EH (cell line): ENCODE measurements at places on chromosomes 5 and 9.

GRCh38 chr5:1671351-1671750, 128.3 kb downstream of the MRPL36 start:
- no peak for DNase-seq

GRCh38 chr5:40106847-40107246, 572.9 kb upstream of the PTGER4 start:
- no peak for DNase-seq

DNA sequence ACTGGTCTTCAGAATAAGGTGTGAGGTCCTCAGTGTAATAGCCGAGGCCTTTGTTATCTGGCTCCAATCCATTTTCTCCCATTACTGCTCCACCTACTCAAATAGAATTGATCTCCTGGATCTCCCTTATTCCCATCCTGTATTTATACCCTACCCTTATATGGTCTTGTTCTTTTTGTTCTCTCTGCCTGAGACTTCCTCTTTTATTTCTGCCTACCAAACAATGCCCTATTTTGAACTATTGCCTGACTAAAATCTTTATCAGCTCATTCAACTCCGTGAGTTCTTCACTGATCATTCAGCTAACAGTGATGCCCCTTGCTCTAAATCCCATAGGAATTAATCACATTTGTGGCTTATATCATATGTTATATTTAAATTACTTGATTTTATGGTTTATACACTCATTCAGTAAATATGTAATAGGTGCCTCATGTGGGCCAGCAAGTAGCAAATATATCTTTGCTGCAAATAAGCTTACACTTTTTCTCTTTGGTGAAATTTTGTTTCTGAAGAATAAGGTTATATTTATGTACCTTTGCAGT, 417.5 kb upstream of the MEF2C start:
- no peak for DNase-seq

GRCh38 chr9:136044971-136045594, 50.0 kb downstream of the NACC2 start:
- DNase-seq = no peak

DNA sequence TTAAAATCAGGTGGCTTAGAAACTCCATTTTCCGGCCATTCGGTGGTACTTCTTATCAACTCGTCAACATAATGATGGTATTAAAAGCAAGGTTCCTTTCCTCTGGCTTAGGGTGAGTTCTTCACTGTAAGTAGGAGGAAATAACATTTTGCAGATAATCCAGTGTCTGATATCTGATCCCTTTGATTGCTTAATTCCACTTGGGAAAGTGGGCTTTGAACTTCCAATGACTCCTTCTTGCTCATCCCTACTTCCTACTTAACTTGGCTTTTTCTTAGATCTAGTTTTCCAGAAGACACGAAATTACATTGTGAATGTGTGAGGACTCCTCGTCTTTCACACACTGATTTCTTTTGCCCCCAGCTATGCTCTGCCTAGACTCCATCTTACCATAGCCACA, 31.5 kb downstream of the DDX31 start:
- DNase-seq = peak; percentile 36

DNA sequence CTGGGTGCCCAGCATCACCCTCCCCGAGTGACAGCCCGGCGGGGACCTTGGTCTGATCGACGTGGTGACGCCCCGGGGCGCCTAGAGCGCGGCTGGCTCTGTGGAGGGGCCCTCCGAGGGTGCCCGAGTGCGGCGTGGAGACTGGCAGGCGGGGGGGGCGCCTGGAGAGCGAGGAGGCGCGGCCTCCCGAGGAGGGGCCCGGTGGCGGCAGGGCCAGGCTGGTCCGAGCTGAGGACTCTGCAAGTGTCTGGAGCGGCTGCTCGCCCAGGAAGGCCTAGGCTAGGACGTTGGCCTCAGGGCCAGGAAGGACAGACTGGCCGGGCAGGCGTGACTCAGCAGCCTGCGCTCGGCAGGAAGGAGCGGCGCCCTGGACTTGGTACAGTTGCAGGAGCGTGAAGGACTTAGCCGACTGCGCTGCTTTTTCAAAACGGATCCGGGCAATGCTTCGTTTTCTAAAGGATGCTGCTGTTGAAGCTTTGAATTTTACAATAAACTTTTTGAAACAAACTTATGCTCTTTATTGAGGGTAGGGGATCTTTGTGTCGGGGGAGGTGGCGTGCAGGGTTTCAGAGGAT, 1.3 kb downstream of the GADD45G start:
- DNase-seq = peak; percentile 83

- no peak for DNase-seq
Observed at GRCh38 chr5:43315263-43315662, 2.1 kb upstream of the HMGCS1 start.

- no peak for DNase-seq
Observed at GRCh38 chr5:24391816-24392215, 253.0 kb downstream of the CDH10 start.

DNA sequence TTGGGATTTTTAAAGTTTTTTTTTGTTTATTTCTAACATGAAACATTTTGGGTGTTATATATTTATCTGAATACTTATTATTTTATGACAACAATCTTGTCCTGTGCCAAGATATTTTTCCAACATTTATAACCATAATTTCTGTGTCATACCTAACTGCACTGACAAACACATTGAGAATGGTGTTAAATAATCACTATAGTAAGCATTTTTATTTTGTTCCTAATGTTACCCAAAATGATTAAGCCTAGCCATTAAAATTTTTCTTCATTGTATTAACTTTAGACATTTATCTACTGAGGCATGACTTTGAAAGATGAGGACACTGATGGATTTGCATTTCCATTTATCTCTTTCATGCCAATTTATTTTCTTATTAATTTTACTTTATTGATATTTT, 91.6 kb upstream of the STK32A start:
- no peak for DNase-seq

GRCh38 chr9:79735023-79735779, 163.4 kb downstream of the TLE4 start:
- peak; percentile 64 for DNase-seq

DNA sequence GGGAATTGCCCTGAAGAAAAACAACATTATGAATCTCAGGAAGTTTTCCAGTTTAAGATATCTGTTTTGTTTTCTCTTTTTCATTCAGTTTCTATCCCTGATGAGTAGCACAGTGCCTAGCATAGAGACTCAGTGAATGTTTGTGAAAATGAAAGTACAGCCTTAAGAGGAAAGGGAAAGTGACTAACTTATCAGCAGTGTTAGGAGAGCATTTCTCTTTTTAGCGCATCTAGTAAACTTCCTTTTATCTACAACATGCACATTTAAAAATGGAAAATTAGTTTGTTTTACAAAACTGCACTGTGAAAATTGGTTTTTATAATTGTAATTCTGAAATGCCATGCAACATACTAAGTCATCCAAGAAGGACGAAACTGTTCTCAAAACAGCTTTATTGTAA, 110.8 kb downstream of the SMARCA2 start:
- peak; percentile 5 for DNase-seq

DNA sequence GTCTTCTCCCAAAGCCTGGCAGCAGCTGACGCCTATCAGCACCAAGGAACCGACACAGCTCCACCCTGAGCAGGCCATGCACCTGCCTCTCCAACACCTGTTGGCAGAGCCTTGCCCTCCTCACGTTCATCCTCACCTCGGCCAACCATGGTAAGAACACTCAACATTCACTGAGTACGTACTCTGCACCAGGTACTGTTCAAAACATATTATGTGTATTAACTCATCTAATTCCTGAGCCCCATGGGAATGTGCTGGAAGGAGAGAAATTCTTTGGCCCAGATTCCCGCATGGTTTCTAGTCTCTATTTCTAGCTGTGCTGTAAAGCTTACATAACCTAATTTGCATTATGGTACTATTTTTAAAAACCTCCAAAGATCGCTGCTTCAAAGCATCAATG, 86.1 kb downstream of the GPR21 start:
- no peak for DNase-seq

GRCh38 chr5:106875591-106876297, 795.0 kb downstream of the EFNA5 start:
- DNase-seq = peak; percentile 56

GRCh38 chr5:5078009-5078897, 61.9 kb upstream of the ADAMTS16 start:
- no peak for DNase-seq

DNA sequence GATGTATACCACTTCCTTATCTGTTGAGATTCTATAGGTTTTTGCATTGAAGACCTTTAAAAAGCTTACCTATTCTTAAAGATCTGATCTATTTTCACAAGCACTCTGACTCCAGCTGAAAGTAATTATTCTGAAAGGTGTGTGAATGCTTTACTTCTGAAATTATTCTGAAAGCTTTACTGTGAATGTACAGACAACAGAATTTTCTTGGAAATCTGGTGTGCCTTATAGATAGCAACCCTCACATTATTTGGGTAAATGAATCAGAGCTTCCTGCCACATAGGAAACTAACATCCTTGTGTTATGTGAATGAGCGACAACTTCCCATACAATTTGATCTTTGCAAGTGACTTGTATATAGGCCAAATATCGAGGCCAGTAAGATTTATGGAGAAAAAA, 6.5 kb downstream of the CDO1 start:
- DNase-seq = no peak

DNA sequence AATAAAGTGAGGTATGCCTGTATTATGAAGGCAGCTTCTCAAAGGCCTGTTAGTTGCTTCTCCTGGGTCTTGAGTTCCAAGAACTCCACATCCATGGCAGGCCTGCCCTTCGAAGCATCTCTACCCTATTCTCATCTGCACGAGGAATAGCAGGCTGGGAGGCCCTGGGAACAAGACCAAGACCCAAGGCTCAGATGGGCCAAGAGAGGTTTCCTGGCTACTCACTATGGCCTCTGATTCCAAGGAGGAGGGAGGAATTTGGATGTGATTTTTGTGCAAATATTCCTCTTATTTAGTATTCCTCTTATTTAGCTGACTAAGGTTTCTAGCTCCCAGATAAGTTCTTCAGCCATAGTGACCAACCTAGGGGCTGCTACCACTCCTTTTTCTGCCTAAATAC, 151.3 kb downstream of the SAXO1 start:
- DNase-seq = no peak

GRCh38 chr9:70940605-70941004, 180.8 kb downstream of the TRPM3 start:
- DNase-seq = no peak

DNA sequence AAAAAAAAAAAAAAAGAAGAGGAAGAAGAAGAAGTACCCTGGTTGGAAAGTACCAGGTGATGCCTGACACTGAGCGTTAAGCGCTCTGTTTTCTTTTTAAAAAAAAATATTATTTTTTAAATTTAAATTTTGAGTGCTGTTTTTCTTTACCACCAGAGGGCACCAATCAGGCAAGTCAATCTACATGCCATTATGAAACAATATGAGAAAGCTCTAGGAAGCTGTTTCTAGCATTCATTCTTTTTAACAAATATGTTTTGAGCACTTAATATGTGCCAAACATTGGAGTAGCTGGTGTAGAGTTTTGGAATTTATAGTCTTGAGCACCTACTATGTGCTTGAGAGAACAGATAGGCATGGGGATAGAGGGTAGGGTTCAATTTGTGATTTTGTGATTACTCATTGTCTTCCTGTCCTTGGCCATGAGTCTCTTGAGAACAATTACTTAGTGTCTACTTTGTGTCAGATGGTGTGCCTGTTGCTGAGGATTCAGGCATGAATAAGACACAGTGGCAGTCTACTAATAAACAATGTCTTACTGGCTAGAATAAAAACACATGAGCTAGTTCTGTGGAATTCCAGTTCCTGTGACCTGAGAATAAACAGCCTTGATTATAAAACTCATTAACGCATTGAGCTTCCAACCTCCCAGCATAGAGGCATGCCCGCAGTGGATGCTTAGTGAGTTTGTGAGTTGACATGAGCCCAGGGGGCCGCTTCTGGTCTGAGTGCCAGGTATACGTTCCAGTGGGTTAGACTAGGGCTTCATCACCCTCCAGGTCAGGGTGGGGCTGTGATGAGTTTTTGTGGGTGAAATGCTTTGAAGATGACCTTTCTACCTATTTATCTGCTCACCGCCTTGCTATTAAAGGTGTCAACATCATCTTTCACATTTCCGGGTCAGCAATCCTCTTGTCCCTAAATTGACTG, 3.0 kb upstream of the UBE2R2 start:
- peak; percentile 92 for DNase-seq

DNA sequence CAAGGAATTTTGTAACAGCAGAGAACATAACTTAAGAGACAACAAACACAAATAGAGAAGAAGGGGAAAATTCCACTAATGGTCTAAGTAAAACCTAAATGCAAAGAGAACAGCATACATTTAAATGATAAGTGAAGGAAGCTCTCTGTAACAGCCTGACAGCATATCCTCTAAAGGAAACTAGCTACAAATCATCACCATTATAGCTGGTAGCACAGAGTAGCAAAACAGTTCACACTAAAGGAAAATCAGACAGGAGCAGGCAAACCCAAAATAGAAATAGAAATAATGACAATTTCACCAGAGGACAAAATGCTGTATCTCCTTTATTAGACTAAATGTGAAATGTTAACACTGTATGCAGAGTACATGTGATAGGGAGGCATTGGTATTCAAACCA, 532.8 kb downstream of the PTPRD start:
- DNase-seq = no peak

DNA sequence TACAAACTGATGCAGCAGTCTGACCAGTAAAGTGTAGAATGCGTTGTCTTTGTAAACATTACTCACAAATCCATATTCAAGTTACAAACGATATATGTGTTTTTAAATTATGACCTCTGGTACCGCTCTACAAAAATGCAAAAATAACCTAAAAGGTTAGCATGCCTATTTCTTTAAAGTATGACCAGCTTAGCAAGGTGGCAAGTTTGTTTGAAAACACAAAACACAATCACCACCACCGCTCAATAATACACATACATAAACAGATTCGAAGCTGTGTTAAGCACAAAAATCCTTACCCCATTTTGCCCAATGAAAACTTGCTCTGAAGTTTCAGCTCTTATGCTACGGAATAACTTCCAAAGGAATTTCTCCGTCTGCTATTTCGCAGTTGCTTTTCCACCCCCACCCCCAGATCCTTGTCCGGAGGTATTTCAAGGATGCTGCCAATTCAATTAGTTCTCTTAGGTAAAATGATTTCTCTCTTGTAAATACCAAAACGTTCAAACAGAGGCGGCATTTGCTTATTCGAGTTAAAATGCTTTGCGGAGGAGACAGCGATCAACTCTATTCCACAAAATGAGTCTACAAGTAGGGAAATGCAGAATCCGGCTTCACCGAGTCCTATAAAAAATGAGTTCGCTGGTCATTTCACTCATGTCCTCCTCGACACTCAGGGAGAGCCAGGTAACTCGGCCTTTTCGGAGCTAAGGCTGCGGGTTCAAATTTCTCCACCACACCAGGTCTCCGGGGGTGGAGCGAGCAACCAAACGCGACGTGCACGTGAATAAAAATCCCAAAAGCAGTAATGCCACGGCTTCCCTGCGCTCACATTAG, 1.2 kb downstream of the HOMER1 start:
- peak; percentile 32 for DNase-seq

DNA sequence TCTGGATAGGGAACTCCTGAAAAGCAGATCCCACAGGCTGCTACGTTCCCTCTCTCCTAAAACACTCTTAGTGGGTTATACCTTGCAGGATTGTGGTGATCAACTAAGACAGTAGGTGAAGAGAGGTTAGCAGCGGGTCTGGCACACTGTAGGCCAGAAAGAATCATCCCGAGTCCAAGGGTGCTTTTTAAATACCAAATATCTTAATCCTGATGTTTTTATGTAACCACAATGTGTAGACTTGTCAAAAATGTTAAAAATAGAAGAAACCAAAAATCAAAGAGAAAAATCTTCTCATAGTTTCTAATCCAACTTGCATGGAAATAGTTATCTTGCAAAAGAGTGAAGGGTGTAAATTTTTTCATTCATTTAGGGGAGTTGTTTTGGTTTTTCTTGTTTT, 52.3 kb upstream of the IFNK start:
- DNase-seq = no peak
